ENCODE measurements at places on chromosomes 6 and 20.

DNA sequence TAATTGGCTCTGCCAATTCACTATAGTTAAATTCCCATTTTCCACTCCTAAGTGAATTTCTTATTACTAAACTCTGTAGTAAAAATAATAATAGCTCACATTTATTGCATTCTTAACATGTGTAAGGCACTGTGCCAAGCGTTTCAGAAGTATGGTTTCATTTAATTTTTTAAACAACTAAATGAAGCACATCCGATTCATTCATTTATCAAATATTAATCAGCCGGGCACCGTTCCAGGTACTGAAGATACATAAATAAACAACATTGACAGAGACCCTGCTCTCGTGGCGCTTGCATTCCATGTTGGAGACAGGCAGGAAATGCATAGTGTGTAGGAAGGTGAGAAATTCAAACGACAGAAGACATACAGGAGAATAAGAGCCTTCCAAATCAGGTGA is 423.2 kb upstream of the JARID2 start:
- DNase-seq, result no peak

GRCh38 chr6:150694889-150695288 is 95.2 kb downstream of the PLEKHG1 start:
- no peak for DNase-seq

DNA sequence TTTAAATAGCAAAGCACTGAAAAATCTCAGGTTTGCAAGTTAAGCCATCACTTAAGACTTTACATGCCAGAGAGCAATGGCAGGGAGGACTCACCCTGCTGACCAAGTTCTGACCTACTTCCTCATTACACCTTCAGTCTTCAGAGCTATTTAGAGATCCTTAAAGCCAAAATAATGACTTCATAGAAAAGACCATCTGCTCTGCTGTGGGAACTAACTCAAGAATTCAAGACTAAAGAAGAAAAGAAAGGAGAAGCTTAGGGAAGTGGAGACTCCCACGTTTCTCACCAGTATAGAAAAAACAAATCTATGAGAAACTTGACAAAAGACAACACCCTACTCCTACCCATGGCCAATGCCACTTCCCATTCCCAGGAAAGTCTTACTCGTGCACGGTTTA is 28.6 kb downstream of the XPO5 start:
- DNase-seq, result no peak

- no peak for DNase-seq
Measured at GRCh38 chr20:3245156-3245555, 6.2 kb upstream of the SLC4A11 start.

- no peak for DNase-seq
Measured at GRCh38 chr6:157563611-157564284, 182.8 kb downstream of the ZDHHC14 start.
